ENCODE measurements at places on chromosomes 12 and 14. TPM values are rescaled to one million over a fixed set of nuclear protein-coding genes. Genes with fewer than 3 reads are reported as not detected.

DNA sequence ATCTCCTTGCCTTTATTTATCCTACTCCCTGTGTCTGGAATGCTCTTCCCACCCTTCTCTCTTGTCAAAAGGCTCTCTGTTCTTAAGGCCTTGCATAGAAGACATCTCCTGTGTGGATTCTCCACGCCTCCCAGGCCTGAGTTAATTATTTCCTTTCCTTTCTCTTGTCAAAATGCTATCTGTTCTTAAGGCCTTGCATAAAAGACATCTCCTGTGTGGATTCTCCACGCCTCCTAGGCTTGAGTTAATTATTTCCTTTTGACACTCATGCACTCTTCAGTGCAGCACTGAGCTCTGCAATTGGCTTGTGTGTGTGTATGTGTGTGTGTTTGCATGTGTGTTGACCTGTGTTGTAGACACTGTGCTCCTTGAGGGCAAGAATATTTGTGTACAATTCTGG, 52.1 kb upstream of the DCD start:
- no peak for DNase-seq
- no peaks in the 10 kb centered on the region for H3K36me3 ChIP-seq
- peaks cover 14% of the 10 kb centered on the region for H3K27me3 ChIP-seq
- no peak overlapping the region for H3K4me3 ChIP-seq

GRCh38 chr14:63240221-63240620, 36.0 kb downstream of the RHOJ start:
- H3K36me3 ChIP-seq: no peaks in the 10 kb centered on the region
- no peak overlapping the region for H3K27ac ChIP-seq
- no peak for DNase-seq
- no peaks in the 10 kb centered on the region for H3K27me3 ChIP-seq
- peaks cover 28% of the 10 kb centered on the region for H3K4me1 ChIP-seq
- no peak overlapping the region for H3K4me3 ChIP-seq

GRCh38 chr12:129776977-129777667, 126.7 kb downstream of the TMEM132D start:
- no peaks in the 10 kb centered on the region for H3K4me1 ChIP-seq
- H3K36me3 ChIP-seq: no peaks in the 10 kb centered on the region
- DNase-seq: no peak
- no peak overlapping the region for H3K4me3 ChIP-seq
- H3K27me3 ChIP-seq: no peaks in the 10 kb centered on the region

Gene HOXC13
- not detected for total RNA-seq

Gene PIWIL1
- total RNA-seq: not detected

GRCh38 chr12:124460771-124461170, 106.6 kb downstream of the NCOR2 start:
- peak; percentile 9 for DNase-seq
- H3K4me1 ChIP-seq: peaks cover 41% of the 10 kb centered on the region
- H3K27me3 ChIP-seq: no peaks in the 10 kb centered on the region
- no peak overlapping the region for H3K4me3 ChIP-seq
- peaks cover 32% of the 10 kb centered on the region for H3K36me3 ChIP-seq

DNA sequence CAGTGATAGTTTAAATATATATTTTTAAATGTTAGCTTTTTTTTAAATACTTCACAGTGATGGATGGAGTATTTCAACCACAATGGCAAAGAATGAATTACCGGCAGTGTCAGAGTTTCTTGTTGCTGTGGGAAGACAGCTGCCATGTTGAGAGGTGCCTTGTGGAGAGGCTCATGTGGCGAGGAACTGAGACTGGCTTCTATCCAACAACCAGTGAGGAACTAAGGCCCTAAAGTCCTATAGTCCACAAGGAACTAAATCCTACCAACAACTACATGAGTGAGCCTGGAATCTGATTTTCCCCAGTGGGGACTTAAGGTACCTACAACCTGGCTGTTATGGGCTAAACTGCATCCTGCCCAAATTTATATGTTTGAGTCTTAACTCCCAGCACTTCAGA, 220.2 kb upstream of the PLEKHG7 start:
- no peak overlapping the region for H3K4me3 ChIP-seq
- no peak for DNase-seq
- no peak overlapping the region for H3K27ac ChIP-seq
- H3K4me1 ChIP-seq: no peaks in the 10 kb centered on the region

- no peaks in the 10 kb centered on the region for H3K4me1 ChIP-seq
- no peak overlapping the region for H3K4me3 ChIP-seq
- DNase-seq: no peak
Observed at GRCh38 chr12:43107026-43107775, 444.8 kb downstream of the ADAMTS20 start.

GRCh38 chr12:122848471-122849351, 13.5 kb downstream of the HIP1R start:
- no peaks in the 10 kb centered on the region for H3K36me3 ChIP-seq
- peaks cover 54% of the 10 kb centered on the region for H3K4me1 ChIP-seq
- H3K27me3 ChIP-seq: no peaks in the 10 kb centered on the region
- DNase-seq: no peak
- no peak overlapping the region for H3K4me3 ChIP-seq
- no peak overlapping the region for H3K27ac ChIP-seq

DNA sequence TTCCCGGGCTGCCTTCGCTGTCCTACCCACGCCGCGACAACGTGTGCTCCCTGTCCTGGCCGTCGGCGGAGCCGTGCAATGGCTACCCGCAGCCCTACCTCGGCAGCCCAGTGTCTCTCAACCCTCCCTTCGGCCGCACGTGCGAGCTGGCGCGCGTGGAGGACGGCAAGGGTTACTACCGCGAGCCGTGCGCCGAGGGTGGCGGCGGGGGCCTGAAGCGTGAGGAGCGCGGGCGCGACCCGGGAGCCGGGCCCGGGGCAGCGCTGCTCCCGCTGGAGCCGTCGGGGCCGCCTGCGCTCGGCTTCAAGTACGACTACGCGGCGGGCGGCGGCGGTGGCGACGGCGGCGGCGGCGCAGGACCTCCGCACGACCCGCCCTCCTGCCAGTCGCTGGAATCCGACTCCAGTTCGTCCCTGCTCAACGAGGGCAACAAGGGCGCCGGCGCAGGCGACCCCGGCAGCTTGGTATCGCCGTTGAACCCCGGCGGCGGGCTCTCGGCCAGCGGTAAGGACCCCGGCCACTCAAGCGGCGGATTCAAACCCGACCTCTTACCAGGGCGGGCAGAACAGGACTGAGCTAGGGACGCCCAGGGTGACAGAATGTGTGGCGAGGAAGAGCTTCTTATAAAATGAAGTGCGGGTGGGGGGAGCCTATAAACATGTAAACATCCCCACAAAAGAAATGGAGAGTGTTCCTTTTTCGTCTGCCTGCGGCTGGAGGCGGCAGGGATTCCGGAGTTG, 503 bp downstream of the HOXC12 start:
- no peak for DNase-seq
- H3K36me3 ChIP-seq: no peaks in the 10 kb centered on the region
- no peak overlapping the region for H3K4me3 ChIP-seq
- no peaks in the 10 kb centered on the region for H3K4me1 ChIP-seq
- H3K27ac ChIP-seq: no peak overlapping the region

- no peaks in the 10 kb centered on the region for H3K27me3 ChIP-seq
- no peaks in the 10 kb centered on the region for H3K36me3 ChIP-seq
- DNase-seq: no peak
- H3K27ac ChIP-seq: peak overlapping the region; percentile 4
Observed at GRCh38 chr12:100489251-100489820, 15.7 kb downstream of the NR1H4 start.

Gene EPYC
- total RNA-seq: not detected

Gene FZD10
- 0.13 TPM for total RNA-seq

- DNase-seq: no peak
- H3K27me3 ChIP-seq: no peaks in the 10 kb centered on the region
- no peak overlapping the region for H3K4me3 ChIP-seq
- no peaks in the 10 kb centered on the region for H3K4me1 ChIP-seq
- no peak overlapping the region for H3K27ac ChIP-seq
- H3K36me3 ChIP-seq: no peaks in the 10 kb centered on the region
Observed at GRCh38 chr12:104695453-104696148, 238.9 kb downstream of the CHST11 start.

DNA sequence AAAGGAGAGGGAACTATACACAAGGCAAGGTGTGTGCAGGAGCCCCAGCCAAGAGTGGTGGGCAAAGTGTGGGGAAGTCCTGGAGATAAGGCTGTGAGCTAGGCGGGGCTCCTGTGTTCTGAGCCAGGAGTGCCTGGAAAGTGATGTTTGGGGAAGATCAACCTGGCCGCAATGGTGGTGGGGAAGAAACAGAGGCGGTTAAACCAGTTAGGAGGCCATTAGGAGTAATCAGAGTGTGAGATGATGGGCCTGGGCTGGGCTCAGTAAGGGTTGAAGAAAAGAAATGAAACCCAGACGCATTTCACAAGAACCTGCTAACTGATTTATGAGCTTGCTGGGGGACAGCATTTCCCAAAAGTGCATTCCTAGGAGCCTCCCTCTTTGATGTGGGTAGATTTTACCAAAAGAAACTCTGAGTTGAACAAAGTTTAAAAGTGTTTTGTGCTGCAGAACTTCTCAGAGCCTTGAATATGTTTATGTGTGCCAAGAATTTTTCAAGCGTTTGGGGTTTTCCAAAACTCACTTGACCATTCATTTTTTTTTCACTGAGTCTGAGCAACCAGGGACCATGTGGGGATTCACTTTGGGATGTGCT, 34.2 kb upstream of the LRP1-AS start:
- H3K27me3 ChIP-seq: no peaks in the 10 kb centered on the region
- no peaks in the 10 kb centered on the region for H3K4me1 ChIP-seq
- no peak overlapping the region for H3K27ac ChIP-seq
- no peak for DNase-seq
- no peak overlapping the region for H3K4me3 ChIP-seq

DNA sequence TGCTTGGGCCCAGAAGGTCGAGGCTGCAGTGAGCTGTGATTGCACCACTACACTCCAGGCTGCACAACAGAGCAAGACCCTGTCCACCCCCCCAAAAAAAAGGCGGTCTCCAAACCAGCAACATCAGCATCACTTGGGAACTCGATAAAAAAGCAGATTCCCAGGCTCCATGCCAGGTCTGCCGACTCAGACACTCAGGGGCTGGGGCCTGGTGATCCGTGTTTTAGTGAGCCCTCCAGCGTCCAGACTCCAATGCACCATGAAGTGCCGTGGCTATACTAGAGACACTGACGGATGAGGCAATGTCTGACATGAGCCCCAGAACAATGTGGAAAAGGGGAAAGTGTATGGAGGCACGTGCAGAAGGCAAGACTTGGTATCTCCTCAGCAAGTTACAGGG, 28.8 kb downstream of the SCARB1 start:
- H3K4me3 ChIP-seq: no peak overlapping the region
- H3K36me3 ChIP-seq: no peaks in the 10 kb centered on the region
- no peak overlapping the region for H3K27ac ChIP-seq
- H3K4me1 ChIP-seq: peaks cover 12% of the 10 kb centered on the region
- DNase-seq: no peak

DNA sequence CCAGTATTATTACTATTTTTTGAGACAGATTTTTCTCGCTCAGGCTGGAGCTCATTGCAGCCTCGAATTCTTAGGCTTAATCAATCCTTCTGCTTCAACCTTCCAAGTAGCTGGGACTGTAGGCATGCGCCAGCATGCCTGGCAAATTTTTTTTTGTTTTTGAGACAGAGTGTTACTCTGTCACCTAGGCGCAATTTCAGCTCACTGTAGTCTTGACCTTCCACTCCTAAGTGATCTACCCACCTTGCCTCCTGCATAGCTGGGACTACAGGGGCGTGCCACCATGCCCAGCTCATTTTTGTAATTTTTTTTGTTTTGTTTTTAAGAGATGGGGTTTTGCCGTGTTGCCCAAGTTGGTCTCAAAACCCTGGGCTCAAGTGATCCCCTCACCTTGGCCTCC, 15.2 kb downstream of the ERC1 start:
- no peak overlapping the region for H3K27ac ChIP-seq
- no peak overlapping the region for H3K4me3 ChIP-seq
- H3K27me3 ChIP-seq: no peaks in the 10 kb centered on the region
- no peak for DNase-seq

- H3K4me3 ChIP-seq: no peak overlapping the region
- no peak overlapping the region for H3K27ac ChIP-seq
- DNase-seq: no peak
- no peaks in the 10 kb centered on the region for H3K36me3 ChIP-seq
- H3K4me1 ChIP-seq: no peaks in the 10 kb centered on the region
Observed at GRCh38 chr14:32217301-32217700, 14.2 kb upstream of the RNU6-8 start.

DNA sequence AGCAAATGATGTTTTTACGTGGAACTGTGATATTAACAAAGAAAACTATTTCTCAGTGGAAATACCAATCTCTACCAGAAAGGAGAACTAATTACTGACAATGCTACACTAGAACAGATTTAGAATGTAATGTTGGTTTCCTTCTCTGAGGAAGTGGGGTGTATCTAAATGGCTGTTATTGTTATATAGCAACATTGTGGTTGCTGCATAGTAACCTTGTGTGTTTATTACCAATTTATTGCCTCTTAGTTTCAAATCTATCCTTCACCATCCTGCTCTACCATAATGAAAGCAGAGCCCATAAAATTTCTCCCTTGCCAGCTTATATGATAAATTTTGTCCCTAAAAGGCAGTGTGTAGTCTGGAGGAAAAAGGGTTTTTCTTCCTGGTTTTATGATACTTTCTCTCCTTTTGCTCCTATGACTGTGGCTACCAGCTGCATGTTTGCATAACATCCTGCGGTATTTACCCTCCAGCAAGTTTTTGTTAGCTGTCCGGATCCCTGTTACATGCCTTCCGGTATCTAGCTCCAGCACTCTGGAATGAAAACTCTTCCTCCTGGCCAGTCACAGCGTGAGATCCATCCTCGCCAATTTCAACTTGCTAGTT, 5.7 kb upstream of the KLRK1 start:
- H3K27me3 ChIP-seq: no peaks in the 10 kb centered on the region
- H3K36me3 ChIP-seq: no peaks in the 10 kb centered on the region
- no peak for DNase-seq
- no peak overlapping the region for H3K27ac ChIP-seq

GRCh38 chr14:54637270-54638134, 70.6 kb downstream of the SAMD4A start:
- H3K27me3 ChIP-seq: no peaks in the 10 kb centered on the region
- no peak for DNase-seq
- H3K4me3 ChIP-seq: no peak overlapping the region
- no peak overlapping the region for H3K27ac ChIP-seq
- H3K4me1 ChIP-seq: peaks cover 66% of the 10 kb centered on the region
- H3K36me3 ChIP-seq: no peaks in the 10 kb centered on the region

- H3K4me3 ChIP-seq: no peak overlapping the region
- no peak overlapping the region for H3K27ac ChIP-seq
- peaks cover 6% of the 10 kb centered on the region for H3K4me1 ChIP-seq
Observed at GRCh38 chr14:100581228-100582145, 5.7 kb downstream of the BEGAIN start.

GRCh38 chr14:100830681-100831080, 4.8 kb downstream of the MEG3 start:
- H3K4me1 ChIP-seq: no peaks in the 10 kb centered on the region
- H3K27me3 ChIP-seq: peaks cover 60% of the 10 kb centered on the region
- no peak overlapping the region for H3K4me3 ChIP-seq
- no peak overlapping the region for H3K27ac ChIP-seq
